NCI-H524 treated with DMSO at 0.1 percent for 48 hours (cell line): ENCODE measurements at places on chromosomes 3 and 15.
A peak's percentile ranks its signal among the peaks of the same experiment; 100 is the strongest.

DNA sequence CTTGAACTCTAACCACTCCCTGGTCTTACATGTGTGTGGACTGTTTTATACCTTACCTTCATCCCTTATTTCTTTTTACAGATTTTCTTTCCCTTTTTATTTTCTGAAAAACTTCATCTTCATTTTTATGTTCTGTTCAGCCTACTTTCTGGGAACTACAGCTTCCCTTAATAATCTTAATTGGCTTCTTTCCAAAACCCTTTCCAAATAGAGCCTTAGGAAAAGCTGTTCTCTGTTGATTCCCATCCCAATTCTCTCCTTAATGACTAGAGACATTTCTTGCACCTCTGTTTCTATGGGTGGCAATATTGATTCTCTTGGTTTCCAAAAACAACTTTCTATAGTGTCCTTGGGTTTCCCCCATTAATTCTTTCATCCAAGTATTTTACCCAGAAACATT is 134.8 kb downstream of the DUT start:
- DNase-seq, result no peak

DNA sequence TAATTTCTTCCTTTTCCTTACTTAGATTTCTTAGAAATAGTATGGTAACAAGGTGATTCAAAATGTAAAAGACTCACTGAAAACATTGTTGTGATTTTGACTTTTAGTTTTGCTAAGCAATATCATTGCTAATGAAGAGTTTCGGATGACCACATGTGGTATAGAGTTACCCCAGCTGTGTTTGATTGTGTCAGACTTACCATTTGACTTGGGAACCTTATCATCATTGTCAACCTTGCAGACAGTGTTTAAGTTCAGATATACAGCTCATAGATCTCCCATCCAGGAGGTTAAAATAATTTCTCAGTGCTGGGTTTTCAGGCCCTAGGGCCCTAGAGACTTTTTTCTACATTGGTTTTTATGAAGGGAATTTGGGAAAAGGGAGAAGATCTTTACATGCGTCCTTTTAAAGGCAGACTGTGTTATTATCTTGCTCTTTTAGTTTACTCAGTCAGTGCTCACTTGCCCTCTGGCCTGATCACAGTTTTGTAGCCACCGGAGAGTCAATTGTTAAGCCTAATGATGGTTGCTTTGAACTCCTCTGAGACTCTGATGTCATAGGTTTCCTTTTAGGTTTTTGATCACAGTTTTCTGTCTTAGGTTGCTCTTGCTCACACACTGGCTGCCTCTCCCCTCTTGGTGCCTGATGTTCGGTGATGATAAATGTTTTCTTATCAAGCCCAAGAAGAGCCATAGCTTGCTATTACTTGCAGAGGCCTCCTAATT is 133.5 kb upstream of the ZPLD1 start:
- DNase-seq, result no peak

- no peak for DNase-seq
These were observed 57.5 kb upstream of the ITGA11 start for GRCh38 chr15:68489421-68489820.

DNA sequence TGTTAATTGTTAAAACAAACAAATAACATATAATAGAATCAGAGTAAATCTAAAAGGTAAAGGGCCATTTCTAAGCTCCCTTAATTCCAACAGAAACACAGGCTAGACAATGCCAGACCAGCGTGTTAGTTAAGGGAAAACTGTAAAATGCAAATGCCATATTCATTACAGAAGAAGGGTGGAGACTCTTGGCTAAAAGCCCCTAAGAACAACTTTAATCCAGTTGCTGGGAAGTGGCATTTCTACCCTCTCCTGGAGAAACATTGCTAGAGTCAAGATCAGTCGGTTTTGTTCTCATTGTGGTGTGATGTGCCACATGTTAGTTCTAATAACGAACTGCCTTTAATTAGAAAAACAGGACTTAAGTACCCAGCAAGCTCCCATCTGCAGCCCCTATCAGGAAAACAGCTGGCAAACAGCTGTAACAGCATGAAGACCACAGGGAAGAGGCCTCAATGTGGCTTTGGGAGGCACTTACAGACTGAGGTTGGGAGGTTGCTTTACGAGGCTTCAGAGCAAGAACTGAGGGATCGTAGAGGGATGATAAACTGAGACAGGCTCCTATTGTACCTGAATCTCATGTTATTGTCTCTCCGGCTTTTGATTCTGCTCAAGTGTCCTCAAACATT is 1134.8 kb downstream of the ROBO1 start:
- DNase-seq, result no peak

DNA sequence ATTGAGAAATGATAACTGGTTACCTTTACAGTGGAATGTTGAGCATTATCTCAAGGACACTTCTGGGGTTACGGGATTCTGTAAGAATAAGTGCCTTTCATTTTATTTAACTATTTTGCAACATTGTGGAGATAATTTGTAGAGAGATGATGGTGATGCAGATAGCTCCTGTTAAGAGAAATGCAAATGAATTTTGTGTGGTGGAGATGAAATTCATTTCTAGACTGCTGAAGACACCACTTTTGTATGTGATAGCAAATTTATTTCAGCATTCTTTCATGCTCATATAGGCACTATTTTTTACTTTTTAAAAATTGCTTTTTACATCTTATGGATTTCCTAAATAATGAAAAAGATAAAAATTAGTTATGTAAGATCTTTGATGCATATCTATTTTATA is 463.3 kb upstream of the CBLB start:
- DNase-seq, result no peak

GRCh38 chr3:25474052-25474451 is 46.0 kb downstream of the RARB start:
- no peak for DNase-seq

- DNase-seq, result peak; percentile 37
These were observed at the start of gene ONECUT1 for GRCh38 chr15:52790169-52790708. Gene ONECUT1 (minus strand): TSS chr15:52790336. CDS start chr15:52789884, 452 bp downstream.

DNA sequence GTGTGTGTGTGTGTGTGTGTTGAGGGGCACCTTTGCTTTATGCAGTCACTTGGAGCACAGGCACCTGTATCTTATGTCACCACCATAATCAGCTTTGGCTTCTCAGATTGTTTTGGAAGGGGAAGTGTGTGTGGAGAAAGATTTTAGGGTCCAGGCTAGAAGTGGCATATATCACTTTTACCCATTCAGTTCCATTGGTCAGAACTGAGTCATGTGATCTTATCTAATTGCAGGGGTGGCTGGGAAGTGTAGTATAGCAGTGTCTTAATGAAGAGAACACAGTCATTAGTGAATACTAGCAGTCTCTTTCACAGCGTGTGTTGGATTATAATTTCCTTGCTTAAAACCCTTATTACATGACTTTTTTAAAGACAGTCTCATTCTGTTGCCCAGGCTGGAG is 20.6 kb downstream of the NCK1 start:
- DNase-seq, result peak; percentile 42

DNA sequence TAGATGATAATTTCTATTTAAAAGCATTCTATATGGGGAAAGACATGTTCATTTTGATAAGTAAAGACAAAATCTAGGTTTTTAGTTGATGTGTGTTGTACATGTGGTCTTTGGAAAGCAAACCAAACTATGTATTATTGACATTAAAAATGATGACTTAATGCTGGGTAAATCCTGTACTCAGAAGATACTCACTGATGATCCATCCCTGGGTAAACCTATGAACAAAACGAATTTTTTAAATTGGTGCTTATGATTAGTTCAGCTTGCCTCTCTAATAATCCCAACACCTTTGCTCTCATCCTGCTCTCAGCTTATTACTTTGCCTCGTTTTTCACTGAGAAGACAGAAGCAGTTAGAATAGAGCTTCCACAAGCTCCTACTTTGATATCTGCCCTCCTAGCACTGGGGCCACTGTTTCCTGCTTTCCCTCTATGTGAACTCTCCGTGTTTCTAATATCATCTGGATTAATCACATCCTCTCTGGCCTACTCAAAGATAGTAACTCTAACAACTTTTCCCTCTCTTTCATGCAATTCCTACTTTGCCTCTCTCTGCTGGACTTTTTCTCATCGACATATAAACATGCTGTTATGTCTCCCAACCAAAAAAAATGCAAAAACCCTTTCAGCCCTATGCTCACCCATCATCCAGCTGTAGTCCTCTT is 29.3 kb downstream of the RARRES1 start:
- no peak for DNase-seq

GRCh38 chr3:44568561-44568960 is 13.6 kb downstream of the ZKSCAN7 start:
- DNase-seq, result no peak

DNA sequence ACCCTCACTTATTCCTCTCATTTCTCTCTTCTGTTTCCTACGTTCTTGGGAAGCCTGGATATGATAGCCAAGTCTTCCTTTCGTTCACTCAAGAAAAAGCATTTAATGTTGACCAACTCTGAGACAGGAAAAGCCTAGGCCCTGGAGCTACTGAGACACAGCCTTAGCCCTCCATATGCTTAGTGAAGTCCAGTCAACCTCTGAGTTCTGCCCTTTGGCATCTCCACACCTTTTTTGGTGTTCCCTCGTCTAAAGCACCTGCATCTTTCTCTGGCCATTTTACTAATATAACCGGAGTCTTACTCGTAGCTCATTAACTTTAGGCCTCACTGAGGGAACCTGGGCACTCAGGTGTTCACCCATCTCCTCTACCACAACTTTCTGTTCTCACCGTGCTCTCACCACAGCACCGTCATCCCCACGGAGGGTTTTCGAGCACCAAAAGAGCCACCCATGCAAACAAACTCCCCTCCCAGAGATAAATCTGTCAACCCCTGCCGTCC is 632 bp downstream of the MTHFS start:
- DNase-seq, result no peak

- no peak for DNase-seq
These were observed 103.6 kb upstream of the ICE2 start for GRCh38 chr15:60582370-60583036.

- no peak for DNase-seq
These were observed 43.2 kb upstream of the CMSS1 start for GRCh38 chr3:99774467-99774866.

GRCh38 chr15:66080717-66081398 is 172.7 kb downstream of the MEGF11 start:
- no peak for DNase-seq

DNA sequence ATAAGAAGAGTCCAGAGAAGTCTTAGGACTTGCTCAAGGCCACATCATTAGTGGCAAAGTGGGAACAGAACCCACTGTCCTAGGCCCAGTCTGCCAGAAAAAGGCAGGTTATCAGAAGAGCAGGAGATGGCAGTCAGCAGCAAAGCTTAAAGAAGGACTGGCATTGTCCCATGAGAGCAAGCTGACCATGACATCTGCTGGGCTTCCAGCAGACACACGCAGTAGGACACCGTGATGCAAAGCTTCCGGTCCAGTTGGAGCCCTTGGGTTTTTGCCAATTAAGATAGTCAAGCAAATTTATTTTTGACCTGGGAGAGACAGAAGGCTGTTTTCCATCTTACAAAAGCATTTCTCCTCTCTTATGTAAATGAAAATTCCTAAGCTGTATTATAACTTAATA is 42.1 kb downstream of the ZBTB38 start:
- no peak for DNase-seq

- DNase-seq, result no peak
These were observed 96.9 kb upstream of the ROPN1 start for GRCh38 chr3:124088801-124089200.

DNA sequence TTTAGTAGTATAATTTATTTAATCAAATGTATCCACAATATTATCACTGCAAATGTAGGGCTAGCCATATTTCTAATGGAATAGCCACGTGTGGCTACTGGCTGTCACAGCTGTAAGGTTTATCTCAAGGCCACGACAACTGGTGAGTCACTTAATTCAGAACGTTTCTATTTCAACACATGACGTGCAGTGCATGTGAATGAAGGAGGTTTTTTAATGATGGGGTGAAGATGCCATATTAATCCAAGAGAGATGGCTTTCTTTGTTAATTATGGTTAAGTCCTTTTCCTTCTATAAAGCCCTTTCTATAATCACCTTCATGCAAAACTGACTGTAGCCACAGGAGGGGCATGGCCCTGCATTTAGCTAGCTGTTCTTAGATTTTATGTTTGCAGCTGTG is 212.0 kb downstream of the FEZF2 start:
- no peak for DNase-seq

- no peak for DNase-seq
These were observed 85.0 kb upstream of the XCR1 start for GRCh38 chr3:46112296-46112695.

- no peak for DNase-seq
These were observed 37.6 kb upstream of the TP63 start for GRCh38 chr3:189593581-189593980.

DNA sequence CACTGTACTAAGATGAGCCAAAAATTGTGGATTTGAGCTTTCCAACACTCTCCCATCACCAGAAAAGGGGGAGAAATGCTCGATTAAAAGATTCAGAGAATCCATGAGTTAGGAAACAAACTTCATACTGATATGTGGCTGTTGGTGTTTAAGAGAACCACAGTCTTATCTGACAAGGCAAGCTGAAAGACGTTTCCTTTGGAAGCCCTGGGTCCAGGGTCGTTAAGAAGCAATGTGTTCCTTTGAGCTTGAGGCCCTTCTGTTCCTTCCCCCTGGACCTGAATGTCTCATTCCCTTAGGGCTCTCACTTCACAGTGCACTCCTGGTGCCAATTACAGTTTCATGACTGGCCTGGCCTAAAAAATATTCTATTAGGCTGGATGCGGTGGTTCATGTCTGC is 524.8 kb upstream of the PPP2R3A start:
- no peak for DNase-seq

DNA sequence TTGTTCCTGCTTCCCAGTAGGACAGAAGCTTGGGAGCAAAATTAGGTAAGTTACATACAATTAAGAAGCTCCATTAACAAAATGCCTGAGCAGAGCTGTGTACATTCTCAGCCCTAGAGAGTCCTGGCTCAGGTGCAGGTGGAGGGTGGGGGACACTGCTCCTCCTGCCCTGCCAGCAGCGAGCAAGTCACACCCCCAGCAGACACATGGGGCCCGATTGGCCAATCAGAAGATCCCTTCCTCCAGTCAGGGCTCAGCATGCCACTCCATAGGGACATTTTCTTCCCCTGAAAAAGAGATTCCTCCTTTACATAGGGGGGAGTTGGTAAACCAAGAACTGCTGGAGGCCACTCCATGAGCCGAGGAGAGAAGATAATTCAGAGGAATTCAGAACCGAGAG is 62.1 kb downstream of the PLXNA1 start:
- DNase-seq, result peak; percentile 50

DNA sequence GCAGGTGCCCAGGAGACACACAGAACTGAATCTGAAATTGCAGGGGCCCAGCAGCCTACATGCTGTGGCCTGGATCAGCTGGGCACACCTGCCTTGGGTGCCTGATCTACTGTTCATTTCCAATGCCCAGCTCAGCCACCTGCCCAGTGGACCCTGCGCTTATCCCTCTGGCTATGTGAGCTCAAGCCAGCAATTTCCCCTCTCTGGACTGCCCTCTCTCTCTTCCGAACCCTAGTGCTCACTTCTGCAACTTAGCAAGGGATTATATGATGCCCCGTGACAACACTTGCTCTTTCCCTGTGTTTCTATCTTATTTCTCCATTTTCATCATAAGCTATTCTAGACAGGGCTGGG is 276.0 kb downstream of the UACA start:
- no peak for DNase-seq
